Colonic mucosa (tissue), 4 donors: ENCODE measurements at places on chromosomes 7 and 10. TPM values are rescaled to one million over a fixed set of nuclear protein-coding genes. Genes with fewer than 3 reads are reported as not detected.

CPA2 gene
- total RNA-seq, result 5.2 TPM

SLC26A5 gene
- total RNA-seq, result 0.25 TPM

SSC4D gene
- 0.42 TPM for total RNA-seq

EDRF1 gene
- total RNA-seq, result 20.4 TPM

HPSE2 gene
- total RNA-seq, result 1.0 TPM

TDRD1 gene
- total RNA-seq, result 0.57 TPM

EGR2 gene
- total RNA-seq, result 0.20 TPM

TUBAL3 gene
- 12.8 TPM for total RNA-seq

ATRNL1 gene
- 0.37 TPM for total RNA-seq

AIFM2 gene
- 15.4 TPM for total RNA-seq

ANXA8L1 gene
- not detected for total RNA-seq

PGAM2 gene
- 0.52 TPM for total RNA-seq

LIPJ gene
- total RNA-seq, result not detected

HMX3 gene
- 0.64 TPM for total RNA-seq

CREB5 gene
- 0.54 TPM for total RNA-seq

HOXA7 gene
- 24.4 TPM for total RNA-seq

RPS24 gene
- total RNA-seq, result 1,370 TPM

SFTPA1 gene
- total RNA-seq, result 8.8 TPM

LRIT1 gene
- not detected for total RNA-seq

LRRC18 gene
- total RNA-seq, result not detected

PARD3 gene
- total RNA-seq, result 48.8 TPM

VAX1 gene
- total RNA-seq, result not detected

SUN3 gene
- not detected for total RNA-seq
